Islet precursor cell (in vitro differentiated cells): ENCODE measurements at places on chromosomes 4 and X.

GRCh38 chr4:20490734-20491133 is 209.5 kb upstream of the PACRGL start:
- no peak for DNase-seq

- DNase-seq: no peak
Measured at GRCh38 chr4:165190591-165191347, 16.6 kb upstream of the KLHL2 start.

GRCh38 chr4:178937130-178937529 is 1494.9 kb upstream of the AGA start:
- DNase-seq: no peak

- no peak for DNase-seq
Measured at GRCh38 chr4:52870225-52870624, 8.1 kb downstream of the RASL11B start.

DNA sequence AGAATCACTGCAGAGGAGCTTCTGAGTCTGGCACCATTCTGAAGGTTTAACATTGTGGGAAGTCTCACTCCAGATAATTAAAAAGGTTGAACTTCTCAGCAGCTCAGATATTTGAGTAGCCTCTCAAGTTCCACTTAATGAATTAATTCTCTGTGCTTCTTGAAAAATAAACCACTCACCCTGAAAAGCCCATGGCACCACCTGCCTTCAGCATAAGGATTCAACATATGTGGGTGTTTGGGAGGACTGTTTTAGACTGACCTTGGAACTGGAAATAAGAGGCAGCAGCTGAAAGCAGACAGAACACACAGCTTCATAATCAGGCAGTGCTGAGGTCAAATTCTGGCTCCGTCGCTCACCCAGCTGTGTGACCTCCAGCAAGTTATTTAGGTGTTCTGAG is 100.6 kb downstream of the KCNIP4 start:
- DNase-seq: no peak

GRCh38 chrX:30489323-30489722 is 88.2 kb downstream of the TASL start:
- DNase-seq: peak; percentile 58

DNA sequence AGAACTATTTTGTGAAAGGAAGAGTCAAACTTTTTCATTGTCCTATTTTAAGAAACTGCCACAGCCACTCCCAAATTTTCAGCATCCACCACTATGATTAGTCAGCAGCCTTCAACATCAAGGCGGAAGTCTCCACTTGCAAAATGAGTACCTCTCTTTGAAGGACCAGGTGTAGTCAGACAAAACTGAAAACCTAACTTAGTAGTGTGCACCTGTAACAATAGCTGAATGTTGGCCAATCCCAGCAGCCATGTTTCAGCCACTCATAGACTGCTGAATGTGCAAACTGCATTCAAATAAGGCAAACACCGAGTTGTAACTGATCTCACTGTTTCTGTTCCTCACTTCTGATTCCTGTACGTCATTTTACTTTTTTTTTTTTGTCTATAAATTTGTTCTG is 341.1 kb downstream of the IL15 start:
- DNase-seq: no peak

- no peak for DNase-seq
Measured at GRCh38 chr4:139984471-139984870, 169.5 kb downstream of the MAML3 start.

- no peak for DNase-seq
Measured at GRCh38 chrX:108224218-108224617, 132.6 kb downstream of the ATG4A start.

GRCh38 chrX:111634823-111635729 is 45.9 kb upstream of the ALG13 start:
- no peak for DNase-seq

DNA sequence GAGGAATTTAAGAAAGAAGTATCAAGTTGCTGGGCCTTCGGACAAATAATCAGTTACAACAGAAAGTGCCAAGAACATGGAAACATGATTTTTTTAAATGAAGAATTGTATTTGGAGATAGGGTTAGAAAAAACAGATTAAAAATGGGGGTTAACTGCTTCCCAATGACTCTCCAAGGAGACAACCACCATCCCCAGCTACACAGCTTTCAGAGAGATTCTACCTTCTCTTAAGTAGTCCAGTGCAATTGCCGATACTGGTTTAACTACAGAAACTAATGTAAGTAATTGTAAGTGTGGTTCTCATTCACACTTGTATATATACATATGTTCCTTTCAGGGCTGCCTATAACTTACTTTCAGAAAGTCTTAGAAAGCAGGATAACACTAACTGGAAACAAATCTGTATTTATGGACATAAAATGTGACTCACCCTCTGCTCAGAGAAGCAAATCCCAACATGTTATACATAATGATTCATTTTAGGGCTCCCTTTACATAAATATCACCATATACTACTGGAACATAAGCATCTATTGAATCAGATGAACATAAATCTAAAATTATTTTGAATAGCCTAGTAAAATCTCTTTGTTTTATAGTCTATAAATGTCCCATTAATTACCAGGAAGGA is 248.9 kb upstream of the UGT8 start:
- no peak for DNase-seq

- DNase-seq: peak; percentile 57
Measured at GRCh38 chr4:8910822-8911315, 39.2 kb upstream of the HMX1 start.

- peak; percentile 71 for DNase-seq
Measured at GRCh38 chrX:69538321-69538876, 34.3 kb downstream of the NALF2 start.

- DNase-seq: peak; percentile 72
Measured at GRCh38 chr4:110615353-110616237, 7.3 kb downstream of the PITX2 start.

GRCh38 chr4:15006416-15007024 is 4.2 kb downstream of the CPEB2 start:
- no peak for DNase-seq

DNA sequence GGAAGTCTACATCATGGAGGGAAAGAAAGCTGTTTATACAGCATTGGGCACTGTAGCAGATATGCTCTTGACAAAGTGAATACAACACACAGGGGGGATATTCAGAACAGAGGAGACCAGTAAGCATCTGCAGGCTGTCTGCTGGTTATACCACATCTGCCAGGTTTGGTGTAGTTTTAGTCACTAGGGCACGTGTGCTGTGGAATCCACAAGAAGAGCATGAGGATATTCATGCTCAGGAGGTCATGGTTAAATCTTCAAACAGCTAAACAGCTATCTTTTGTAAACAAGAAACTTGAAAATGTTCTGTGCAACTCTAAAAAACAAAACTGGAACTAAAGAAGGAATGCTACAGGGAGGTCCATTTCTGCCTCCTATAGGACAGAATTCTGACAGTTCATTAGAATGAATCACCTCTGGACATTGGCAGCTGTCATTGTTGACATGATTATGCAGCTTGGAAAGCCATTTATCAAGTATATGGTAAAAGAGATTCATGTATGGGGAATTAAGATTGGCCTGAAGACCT is 175.8 kb downstream of the RCHY1 start:
- no peak for DNase-seq

GRCh38 chr4:40418430-40419230 is 83.5 kb downstream of the CHRNA9 start:
- no peak for DNase-seq
